ENCODE measurements at places on chromosomes 3 and 15.

DNA sequence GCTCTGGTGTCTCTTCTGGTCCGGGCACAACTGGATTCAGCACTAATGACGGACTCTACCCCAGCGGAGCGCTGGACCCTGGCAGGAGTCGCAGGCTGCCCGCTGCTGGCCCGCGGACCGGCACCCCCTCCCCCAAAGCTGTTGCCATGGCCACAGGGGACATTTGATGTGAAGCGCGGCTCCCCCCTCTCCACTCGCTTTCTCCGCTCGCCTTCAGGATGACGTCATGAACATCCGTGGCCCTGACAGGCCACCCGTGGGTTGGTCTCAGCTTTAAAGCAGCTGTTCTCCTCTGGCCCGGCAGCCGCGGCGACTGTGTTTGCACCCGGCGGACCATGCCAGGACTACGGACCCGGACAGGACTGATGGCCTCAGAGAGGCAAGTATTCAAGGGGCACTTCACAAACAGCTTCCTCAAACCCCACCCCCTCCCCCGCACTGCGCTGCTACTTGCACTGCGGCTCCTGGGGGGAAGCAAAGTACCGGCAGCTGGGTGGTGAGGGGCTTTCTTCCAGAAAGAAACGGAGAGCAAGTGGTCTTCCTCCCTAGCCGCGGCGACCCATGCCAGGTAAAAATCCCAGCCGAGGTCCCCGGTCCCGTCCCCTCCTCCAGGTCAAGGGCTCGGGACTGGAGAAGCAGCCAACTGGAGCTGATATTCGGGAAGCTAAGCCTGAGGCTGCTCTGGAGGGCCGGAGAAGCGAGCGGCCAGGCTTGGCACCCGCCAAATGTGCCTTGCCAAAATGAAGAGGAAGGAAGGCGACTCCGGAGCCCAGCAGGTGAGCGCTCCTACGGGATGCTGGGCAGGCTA, 16.6 kb upstream of the AEN start:
- no peak for DNase-seq

- DNase-seq = no peak
These were observed 12.0 kb upstream of the ACAD9 start for GRCh38 chr3:128867200-128868125.

GRCh38 chr3:16570113-16570512, 35.1 kb downstream of the DAZL start:
- DNase-seq = no peak

GRCh38 chr3:194761384-194761783, 75.7 kb downstream of the FAM43A start:
- no peak for DNase-seq

GRCh38 chr3:136703429-136703828, 48.7 kb downstream of the STAG1 start:
- no peak for DNase-seq

DNA sequence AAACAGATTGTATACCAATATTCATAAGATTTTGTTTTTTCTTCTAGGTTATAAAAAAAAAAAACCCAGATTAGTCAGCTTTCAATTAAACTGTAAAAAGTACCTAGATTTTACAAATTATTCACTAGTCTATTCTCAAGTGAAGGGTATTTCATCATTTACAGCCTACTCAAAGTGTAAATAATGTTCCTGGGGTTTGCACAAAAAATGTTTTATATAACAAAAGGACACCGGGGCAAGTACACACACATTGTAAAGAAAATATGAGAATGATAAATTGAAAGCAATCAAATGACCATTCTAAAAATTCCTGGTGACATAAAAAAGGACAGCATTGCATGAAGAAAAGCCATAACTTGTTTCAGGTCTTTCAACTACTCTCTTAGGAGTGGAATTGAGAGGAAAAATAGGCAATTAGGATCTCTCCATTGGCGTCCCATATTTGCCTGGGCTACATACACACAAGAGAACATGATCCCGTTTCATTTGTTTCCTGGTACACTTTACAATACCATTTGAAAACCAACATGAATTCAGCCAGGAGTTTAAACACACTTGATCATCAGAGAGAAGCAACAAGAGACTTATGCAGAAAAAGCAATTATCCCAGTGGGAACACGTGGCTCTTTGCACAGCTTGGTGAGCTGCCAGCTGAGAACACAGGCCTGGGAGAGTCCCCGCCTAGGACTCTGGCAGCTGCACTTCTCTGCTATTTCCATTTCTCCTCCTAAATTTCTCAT, 1039.2 kb downstream of the ROBO1 start:
- no peak for DNase-seq

- DNase-seq = no peak
These were observed 162.1 kb downstream of the FOXP1 start for GRCh38 chr3:71421475-71421819.

GRCh38 chr3:37520907-37521341, 340.8 kb upstream of the CTDSPL start:
- no peak for DNase-seq

- no peak for DNase-seq
These were observed 69.3 kb downstream of the RPL39L start for GRCh38 chr3:187069857-187070516.

GRCh38 chr3:72938471-72939265, 50.8 kb downstream of the GXYLT2 start:
- DNase-seq = peak; percentile 59

DNA sequence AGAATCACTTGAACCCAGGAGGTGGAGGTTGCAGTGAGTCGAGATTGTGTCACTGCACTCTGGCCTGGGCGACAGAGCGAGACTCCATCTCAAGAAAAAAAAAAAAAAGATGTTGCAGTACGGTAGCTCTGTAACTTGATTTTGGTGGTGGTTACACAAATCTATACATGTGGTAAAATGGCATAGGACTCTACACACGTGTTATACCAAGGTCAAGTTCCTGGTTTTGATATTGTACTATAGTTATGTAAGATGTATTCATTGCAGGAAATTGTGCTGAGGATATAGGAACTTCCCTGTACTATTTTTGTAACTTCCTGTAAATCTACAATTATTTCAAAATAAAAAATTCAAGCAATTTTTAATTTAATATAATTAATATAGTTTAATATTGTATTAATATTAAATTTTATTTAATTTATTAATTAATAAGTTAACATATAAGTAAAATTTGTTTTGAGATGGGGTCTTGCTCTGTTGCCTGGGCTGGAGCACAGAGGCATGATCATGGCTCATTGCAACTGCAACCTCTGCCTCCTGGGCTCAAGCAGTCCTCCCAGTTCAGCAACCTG, 9.9 kb downstream of the MYD88 start:
- no peak for DNase-seq

DNA sequence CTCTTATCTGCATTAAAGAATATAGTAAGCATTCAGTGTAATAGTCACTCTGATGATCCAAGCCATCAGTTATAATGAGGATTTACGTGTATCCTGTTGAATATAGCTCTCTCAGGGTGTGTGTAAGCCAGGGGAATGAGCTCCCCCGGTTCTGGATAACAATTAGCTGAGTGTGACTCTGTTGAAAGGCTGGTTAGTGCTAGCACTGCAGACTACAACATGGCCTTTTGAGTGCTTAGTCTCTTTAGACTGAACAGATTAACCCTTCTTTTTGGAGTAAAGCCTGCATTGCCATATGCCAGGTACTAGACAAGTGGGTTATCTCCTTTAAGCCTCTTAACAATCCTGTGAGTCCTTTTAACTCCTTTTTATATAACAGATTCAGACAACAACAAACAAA, 119.5 kb downstream of the TMEM108 start:
- no peak for DNase-seq

DNA sequence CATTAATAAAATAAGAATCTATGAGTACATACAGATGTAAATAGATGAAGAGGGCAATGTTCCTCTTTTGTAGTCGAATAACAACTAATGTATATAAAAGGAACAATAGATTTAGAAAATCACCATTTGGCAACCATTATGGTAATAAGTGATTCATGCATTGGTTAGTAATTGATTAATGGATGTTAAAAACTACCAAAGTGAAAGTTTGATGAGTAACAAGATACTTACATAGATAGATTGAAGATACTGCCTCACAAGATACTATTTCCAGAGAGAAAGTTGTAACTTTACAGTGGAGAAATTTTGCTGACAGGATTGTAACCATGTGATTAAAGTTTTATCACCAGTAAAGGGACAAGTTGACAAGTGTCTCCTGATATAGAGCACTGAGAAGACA, 55.0 kb downstream of the TCF12 start:
- no peak for DNase-seq

DNA sequence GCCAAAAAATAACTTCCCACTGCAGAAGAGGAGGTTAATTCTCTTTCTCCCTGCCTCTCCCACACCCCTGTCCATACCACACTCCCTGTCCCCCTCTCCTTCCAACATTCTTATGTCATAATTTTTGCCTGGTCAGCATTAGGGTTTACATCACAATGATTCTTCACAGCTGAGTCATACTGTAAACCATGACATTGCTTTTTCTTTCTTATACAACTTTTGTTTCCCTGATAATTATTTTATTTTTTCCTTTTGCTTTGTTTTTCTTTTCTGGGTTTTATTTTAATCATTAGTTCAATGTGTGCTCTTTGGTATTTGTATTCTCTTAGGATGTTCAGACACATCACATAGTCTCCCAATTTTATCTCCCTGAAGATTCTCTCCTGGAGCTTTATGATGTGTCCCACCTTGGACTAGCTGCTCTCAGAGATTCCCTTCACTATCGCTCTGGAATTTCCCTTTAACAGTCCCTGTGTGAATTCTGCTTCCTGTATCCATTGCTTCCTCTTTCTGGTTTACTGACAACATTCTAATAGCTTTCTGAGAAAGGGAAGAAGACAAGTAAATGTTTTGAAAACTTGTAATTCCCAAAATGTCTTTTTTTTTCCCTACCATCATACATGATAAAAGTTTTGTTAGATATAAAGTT, 70.7 kb downstream of the SOX2 start:
- no peak for DNase-seq

GRCh38 chr15:69000091-69000490, 14.4 kb upstream of the NOX5 start:
- DNase-seq = no peak

DNA sequence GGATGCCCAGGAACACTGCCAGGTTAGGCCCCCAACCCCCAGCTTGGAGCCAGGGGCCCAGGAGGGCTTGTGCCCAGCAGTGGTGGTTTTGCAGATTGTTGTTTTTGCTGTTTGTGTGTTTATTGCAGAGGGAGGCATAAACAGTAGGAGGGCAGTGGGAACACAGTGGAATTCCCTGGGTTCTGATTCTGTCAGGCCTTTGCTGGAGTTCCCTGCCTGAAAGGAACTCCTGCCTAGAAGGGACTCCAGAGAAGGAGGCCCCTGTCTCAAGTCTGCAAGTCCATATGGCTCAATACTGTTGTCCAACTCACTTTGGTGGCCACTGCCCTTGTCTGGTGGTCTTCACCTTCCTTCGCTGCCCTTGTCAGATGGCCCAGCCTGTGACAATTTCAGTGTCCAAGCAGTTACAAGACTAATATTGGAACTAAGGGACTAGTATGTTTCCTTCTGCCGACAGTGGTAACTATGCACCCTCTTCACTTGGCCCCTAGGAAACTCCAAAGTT, 47.4 kb upstream of the RAB6B start:
- DNase-seq = no peak

DNA sequence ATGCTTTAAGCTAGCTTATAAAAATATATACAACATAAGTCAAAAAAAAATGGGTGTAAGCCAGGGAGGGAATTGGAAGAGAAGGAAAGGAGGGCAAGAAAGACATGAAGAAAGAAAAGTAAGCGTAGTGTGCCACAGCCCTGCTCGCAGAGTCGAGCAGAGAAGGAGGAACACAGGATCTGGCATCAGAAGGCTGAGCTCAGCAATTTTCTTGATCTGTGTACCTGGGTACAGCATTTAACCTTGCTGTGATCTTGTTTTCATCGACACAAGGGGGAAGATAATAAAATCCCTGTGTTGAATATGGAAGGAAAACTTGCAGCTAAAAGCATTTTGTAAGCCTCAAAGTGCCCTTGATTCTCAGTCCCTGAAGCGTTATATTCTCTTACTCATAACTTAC, 23.7 kb upstream of the C2CD4B start:
- DNase-seq = no peak

DNA sequence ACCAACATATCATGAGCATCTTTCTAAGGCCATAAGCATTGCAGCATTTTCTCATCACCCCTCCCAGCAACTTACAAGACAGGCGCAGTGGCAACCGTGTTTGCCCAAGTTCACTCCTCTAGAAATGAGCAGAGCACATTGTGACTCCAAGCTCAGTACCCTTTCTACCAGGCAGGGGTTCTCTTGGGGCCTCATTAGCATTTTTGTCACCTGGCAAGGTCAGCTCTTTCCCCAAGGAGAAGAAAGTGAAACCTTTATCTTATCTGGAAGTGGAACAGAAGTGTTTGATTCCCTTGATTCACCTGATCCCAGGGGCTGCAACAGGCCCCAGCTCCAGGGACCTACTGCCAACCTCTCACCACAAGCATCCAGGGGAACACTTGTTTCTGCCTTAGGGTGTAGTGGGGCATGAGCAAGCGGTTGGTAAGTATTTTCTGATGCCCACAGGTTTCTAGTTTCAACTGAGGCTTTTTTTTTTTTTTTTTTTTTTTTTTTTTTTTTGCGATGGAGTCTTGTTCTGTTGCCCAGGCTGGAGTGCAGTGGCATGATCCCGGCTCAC, 44.0 kb upstream of the HERC1 start:
- no peak for DNase-seq

GRCh38 chr15:95281470-95281869, 1049.0 kb upstream of the NR2F2 start:
- DNase-seq = no peak

- no peak for DNase-seq
These were observed 11.2 kb upstream of the NTRK3 start for GRCh38 chr15:88267720-88268119.

GRCh38 chr3:197549261-197549885, 6.4 kb downstream of the BDH1 start:
- DNase-seq = no peak

DNA sequence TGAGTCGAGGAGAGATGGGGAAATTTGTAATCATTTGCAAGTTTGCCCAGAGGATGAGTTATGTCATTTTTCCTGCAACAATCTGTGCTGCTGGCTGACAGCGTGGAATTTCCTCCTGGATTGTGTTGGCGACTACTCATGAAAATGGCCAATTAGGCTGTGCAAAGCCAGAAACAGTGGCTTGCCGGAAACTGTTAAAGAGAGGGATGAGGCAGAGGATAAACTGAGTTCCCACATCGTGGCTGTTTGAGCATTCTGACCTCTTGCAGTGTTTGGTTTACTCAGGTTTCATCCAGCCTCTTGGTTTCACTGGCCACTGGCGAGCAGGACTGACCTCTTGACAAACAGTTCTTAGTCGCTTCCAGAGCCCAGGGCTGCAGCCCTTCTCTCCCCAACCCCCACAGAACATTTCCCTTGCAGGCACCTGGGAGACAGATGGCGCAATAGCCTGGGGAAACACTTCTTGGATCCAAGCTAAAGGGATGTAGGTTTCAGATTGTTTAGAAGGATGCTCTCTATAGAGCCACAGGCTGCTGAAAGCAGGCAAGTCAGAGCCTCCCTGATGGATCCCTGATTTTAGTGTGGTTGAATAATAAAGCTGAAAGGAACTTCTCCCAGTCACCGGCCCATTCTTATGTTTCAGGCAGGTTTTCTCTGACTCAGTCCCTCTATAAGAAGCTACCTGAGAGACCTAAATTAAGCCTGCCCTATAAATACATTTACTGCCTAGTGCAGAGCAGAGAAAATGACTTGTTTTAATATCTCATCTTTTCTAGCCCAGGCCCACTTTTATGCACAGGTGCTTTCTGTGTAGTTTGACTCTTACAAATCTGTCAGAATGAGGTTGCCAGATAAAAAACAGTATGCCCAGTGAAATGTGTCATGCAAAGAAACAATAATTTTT, 92.8 kb upstream of the UBE2E1 start:
- DNase-seq = peak; percentile 29
